ENCODE measurements at places on chromosomes 7 and 10.

GRCh38 chr10:15363031-15363430 is 8.1 kb downstream of the FAM171A1 start:
- DNase-seq, result no peak

- DNase-seq, result no peak
Observed at GRCh38 chr7:132402096-132402495, 174.2 kb downstream of the PLXNA4 start.

- DNase-seq, result no peak
Observed at GRCh38 chr7:137987563-137987962, 14.3 kb downstream of the CREB3L2 start.

- DNase-seq, result no peak
Observed at GRCh38 chr7:20539201-20539600, 76.3 kb upstream of the ABCB5 start.

DNA sequence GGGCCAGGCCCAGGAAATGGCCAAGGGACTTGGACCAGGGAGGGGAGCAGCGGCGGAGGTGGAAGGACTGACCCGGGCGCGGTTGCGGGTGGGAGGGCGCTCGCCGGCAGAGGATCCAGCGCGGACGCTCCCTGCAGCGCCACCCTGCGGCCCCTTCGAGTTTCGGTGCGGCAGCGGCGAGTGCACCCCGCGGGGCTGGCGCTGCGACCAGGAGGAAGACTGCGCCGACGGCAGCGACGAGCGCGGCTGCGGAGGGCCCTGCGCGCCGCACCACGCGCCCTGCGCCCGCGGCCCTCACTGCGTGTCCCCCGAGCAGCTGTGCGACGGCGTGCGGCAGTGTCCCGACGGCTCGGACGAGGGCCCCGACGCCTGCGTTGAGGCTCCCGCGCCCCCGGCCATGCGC is 16.8 kb upstream of the ZNF467 start:
- DNase-seq, result peak; percentile 83

- DNase-seq, result no peak
Observed at GRCh38 chr7:117061751-117062150, 108.5 kb downstream of the ST7 start.

GRCh38 chr7:14179781-14180180 is 190.3 kb upstream of the ETV1 start:
- DNase-seq, result no peak

Data from Right ventricle myocardium inferior (tissue), 1 donor.